AG09309 (cell line): ENCODE measurements at places on chromosomes 2 and 18.

DNA sequence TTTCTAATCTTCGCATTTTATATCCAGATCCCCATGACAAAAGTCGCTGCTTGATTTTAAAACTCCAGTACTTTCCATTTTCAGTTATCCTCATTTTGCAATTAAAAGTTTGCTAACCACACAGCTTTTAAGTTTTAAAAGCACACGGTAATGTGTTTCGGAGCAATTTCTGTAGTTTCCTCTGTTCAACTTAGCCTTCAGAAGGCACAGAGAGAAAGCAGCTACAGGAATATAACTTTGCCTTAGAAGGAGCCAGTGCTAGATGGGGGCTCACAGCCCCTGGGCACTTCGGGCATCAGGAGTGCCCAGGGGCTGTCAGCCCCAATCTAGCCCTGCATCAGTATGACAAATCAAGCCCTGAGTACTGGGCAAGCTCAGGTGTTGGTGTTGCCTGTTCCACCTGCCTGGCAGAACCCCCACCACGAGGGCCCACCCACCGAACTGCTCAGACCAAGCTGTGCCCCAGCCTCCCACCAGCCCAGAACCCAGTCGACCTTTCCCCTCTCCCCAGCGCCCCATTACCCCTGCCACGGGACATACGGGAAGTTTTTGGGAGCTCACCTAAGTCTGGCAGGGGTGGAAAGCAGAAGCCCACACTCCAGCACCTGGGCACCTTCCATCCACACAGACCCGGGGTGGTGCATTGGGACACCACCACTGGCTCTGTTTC is 47.3 kb downstream of the TRABD2A start:
- no peak for DNase-seq

DNA sequence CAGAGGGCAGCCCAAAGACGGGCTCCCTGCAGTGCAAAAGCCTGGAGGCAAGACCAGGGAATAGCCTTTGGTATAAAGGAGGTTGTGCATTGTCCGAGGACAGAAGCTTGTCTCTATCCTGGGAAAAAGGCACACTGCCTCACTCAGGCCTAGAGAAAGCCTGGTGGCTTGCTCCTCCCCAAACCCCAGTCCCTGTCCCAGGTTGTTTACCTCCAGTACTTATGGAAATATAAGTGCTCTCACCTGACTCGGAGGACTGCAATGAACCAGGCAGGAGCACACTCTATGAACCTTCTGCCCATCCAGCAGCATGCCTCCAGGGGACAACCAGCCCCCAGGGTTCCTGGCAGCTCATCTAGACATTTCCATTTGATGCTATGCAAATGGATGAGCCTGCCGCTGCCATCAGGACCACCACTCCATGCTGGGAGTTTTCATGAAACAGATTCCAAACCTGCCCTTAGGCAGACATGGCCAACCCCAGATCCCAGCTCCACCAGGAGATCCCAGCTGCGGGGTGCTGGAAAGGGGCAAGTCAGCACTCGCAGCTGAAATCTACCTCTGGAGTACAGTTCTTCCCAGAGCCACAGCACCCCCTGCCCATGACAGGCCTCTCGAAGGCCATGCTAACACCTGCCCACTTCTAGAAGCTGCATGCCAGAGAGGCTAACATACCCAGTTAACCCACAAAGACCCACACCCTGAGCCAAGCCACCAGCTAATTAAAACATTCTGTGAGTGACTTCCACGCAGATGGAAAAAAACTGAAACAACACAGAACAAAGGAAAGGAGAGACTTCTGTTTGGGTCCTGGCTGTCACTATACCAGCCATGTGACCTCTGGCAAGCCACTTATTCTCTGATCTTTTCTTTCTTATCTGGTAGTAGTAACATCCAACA is 101.7 kb downstream of the TTC32 start:
- no peak for DNase-seq

DNA sequence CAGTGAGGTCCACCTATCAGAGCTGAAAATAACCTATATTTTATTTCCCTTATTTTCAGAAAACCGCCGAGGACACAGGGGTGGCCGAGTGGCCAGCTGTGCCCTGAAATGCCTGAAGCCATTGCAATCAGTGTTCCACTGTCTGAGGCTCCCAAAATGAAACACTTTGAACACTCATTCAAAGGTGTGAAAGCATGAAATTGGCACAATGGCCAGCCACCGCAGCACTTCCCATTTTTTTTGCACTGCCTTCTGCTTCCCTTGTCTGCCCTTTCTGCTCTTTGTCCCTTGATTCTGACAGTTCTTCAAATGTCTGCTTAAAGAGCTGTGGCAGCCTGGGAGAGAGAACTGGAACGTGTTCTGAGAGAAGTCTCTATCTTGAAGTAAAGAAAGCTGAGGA is 1127.5 kb upstream of the CELF4 start:
- no peak for DNase-seq

DNA sequence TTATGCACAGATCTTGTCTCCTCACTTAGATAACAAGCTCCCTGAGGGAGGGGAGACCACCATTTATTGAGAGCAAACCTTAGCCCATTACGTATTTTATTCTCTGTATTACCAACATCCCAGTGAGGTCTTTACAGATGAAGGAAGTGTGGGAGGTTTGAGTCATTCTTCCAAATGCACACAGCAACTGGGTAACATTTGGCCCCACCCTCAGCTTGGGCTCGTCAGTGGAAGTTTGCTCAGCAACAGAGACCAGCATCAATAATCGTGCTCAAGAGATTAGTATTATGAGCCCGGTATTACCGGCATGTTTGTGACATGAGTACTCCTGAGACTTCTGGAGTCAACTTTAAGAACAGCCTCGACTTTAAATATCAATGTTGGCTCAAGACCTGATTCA is 168.6 kb downstream of the ETAA1 start:
- peak; percentile 37 for DNase-seq

DNA sequence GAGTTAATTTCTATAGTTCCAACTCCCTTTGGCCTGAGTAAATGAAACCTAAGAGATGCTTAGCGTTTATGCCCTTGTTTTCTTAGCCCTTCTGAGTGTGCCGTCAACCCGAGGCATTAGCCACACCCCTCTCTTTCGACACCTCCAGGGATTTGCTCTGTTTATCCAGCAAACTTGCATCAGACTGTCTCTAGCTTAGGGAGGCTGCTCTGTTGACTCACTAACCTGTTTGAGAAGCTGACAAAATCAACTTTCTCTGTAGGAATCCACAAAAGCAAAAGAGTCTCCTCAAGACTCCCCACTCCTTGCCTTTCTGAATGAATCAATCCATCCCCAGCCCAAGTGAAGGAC is 317.6 kb downstream of the TNS1 start:
- DNase-seq: peak; percentile 92

- no peak for DNase-seq
Observed at GRCh38 chr2:184680825-184681224, 82.5 kb downstream of the ZNF804A start.

DNA sequence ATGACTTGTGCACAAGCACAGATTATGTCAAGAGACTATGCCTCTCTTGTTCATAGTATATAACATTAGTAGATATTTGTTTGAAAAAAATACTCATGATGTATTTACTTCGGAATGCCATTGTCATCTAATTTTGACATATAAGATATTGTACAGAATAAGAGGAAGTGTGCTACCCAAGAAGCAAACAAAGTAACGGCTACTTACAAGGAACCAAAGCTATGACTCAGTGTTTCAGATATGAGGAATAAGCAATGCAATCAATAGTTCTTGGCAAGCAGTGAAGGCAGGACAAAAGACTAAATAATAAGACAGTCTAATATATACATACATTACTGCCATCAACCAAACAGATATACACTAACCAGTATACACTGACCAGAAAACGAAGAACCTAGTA is 256.3 kb downstream of the CCDC178 start:
- DNase-seq: no peak
